ENCODE measurements at places on chromosomes 4 and X. TPM values are rescaled to one million over a fixed set of nuclear protein-coding genes. Genes with fewer than 3 reads are reported as not detected.
A peak's percentile ranks its signal among the peaks of the same experiment; 100 is the strongest.

Gene TNIP3
- total RNA-seq: not detected

Gene CENPVL3
- 2.9 TPM for total RNA-seq

Gene ZRSR2
- total RNA-seq: 3.0 TPM

Gene AR
- 0.05 TPM for total RNA-seq

Gene THAP9
- total RNA-seq: 3.0 TPM

Gene TMEM31
- total RNA-seq: not detected

Gene SLC16A2
- 34.5 TPM for total RNA-seq

Gene DMP1
- not detected for total RNA-seq

Gene PABPC1L2A
- not detected for total RNA-seq

Gene DACH2
- total RNA-seq: 0.18 TPM

Gene FAM9B
- not detected for total RNA-seq

Gene SYP
- 12.4 TPM for total RNA-seq

Gene ZNF182
- 11.1 TPM for total RNA-seq

Gene TBX22
- total RNA-seq: not detected

Gene NEUROG2
- not detected for total RNA-seq

Gene DTHD1
- total RNA-seq: not detected

Gene JCHAIN
- 0.36 TPM for total RNA-seq

Gene ADH1B
- 0.98 TPM for total RNA-seq

Gene TMEM156
- 5.8 TPM for total RNA-seq

- H3K36me3 ChIP-seq: no peaks in the 10 kb centered on the region
- H3K27me3 ChIP-seq: no peaks in the 10 kb centered on the region
- no peaks in the 10 kb centered on the region for H3K4me1 ChIP-seq
Observed at GRCh38 chrX:150303386-150304097, 59.6 kb upstream of the MAMLD1 start.

DNA sequence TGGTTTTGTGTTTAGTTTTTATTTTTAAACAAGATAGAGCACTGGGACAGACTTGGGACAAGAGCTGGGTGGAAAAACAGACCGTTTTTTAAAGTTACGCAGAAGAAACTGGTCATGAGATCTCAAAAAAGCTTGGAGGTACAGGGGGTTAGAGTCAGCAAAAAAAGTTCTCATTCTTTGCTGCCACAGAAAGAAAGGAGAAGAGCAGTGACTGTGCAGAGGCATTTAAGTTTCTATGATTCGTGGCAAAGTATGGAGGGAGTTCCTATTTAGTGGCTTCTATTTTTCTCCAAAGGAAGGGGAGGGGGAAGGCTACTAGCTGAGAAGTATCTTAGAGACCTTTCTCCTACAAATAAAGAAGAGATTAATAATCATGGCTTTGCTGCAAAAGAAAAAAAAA is 68.3 kb downstream of the MANBA start:
- no peaks in the 10 kb centered on the region for H3K4me1 ChIP-seq
- no peaks in the 10 kb centered on the region for H3K27me3 ChIP-seq
- no peaks in the 10 kb centered on the region for H3K36me3 ChIP-seq
- no peak for DNase-seq

- no peaks in the 10 kb centered on the region for H3K27me3 ChIP-seq
- DNase-seq: no peak
Observed at GRCh38 chr4:40562681-40563080, 67.0 kb downstream of the RBM47 start.

- no peaks in the 10 kb centered on the region for H3K36me3 ChIP-seq
- no peak for DNase-seq
- no peak overlapping the region for H3K27ac ChIP-seq
- no peaks in the 10 kb centered on the region for H3K27me3 ChIP-seq
- H3K4me3 ChIP-seq: no peak overlapping the region
- no peaks in the 10 kb centered on the region for H3K4me1 ChIP-seq
Observed at GRCh38 chr4:115152081-115152480, 38.7 kb upstream of the NDST4 start.

GRCh38 chrX:19195243-19195610 is 73.0 kb upstream of the ADGRG2 start:
- no peaks in the 10 kb centered on the region for H3K36me3 ChIP-seq
- DNase-seq: no peak
- no peaks in the 10 kb centered on the region for H3K27me3 ChIP-seq
- H3K27ac ChIP-seq: no peak overlapping the region

- no peaks in the 10 kb centered on the region for H3K27me3 ChIP-seq
- H3K4me3 ChIP-seq: no peak overlapping the region
- no peaks in the 10 kb centered on the region for H3K36me3 ChIP-seq
- no peaks in the 10 kb centered on the region for H3K4me1 ChIP-seq
- no peak for DNase-seq
- H3K27ac ChIP-seq: no peak overlapping the region
Observed at GRCh38 chr4:137946453-137947174, 295.5 kb downstream of the SLC7A11 start.

- H3K27ac ChIP-seq: no peak overlapping the region
- H3K4me3 ChIP-seq: no peak overlapping the region
- no peaks in the 10 kb centered on the region for H3K4me1 ChIP-seq
- H3K36me3 ChIP-seq: no peaks in the 10 kb centered on the region
Observed at GRCh38 chrX:40179283-40179682, 81.5 kb upstream of the BCOR start.

- H3K4me3 ChIP-seq: no peak overlapping the region
- DNase-seq: no peak
- H3K27ac ChIP-seq: no peak overlapping the region
- no peaks in the 10 kb centered on the region for H3K4me1 ChIP-seq
- H3K36me3 ChIP-seq: no peaks in the 10 kb centered on the region
Observed at GRCh38 chrX:13346646-13347045, 26.8 kb upstream of the ATXN3L start.

- peak overlapping the region; percentile 41 for H3K4me3 ChIP-seq
- no peaks in the 10 kb centered on the region for H3K27me3 ChIP-seq
- DNase-seq: no peak
- no peaks in the 10 kb centered on the region for H3K4me1 ChIP-seq
- H3K36me3 ChIP-seq: no peaks in the 10 kb centered on the region
Observed at GRCh38 chrX:16946971-16947562, 609 bp downstream of the REPS2 start.

DNA sequence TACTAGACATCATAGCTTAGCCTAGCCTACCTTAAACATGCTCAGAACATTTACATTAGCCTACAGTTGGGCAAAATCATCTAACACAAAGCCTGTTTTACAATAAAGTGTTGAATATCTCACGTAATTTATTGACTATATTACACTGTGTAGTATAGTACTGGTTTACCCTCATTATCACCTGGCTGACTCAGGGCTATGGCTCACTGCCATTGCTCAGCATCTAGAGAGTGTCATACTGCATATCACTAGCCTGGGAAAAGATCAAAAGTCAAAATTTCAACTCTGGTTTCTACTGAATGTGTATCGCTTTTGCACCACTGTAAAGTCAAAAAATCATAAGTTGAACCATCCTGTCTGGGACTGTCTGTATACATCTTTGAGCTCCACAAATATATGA is 78.6 kb downstream of the CEP44 start:
- no peaks in the 10 kb centered on the region for H3K36me3 ChIP-seq
- no peaks in the 10 kb centered on the region for H3K4me1 ChIP-seq
- H3K27ac ChIP-seq: no peak overlapping the region
- no peak overlapping the region for H3K4me3 ChIP-seq

GRCh38 chr4:177105536-177105935 is 204.1 kb upstream of the NEIL3 start:
- no peak overlapping the region for H3K27ac ChIP-seq
- no peak for DNase-seq
- no peaks in the 10 kb centered on the region for H3K36me3 ChIP-seq
- no peaks in the 10 kb centered on the region for H3K4me1 ChIP-seq
- H3K27me3 ChIP-seq: no peaks in the 10 kb centered on the region
- no peak overlapping the region for H3K4me3 ChIP-seq

GRCh38 chr4:138595731-138596460 is 353.7 kb upstream of the SLC7A11 start:
- no peaks in the 10 kb centered on the region for H3K36me3 ChIP-seq
- no peaks in the 10 kb centered on the region for H3K27me3 ChIP-seq
- H3K27ac ChIP-seq: no peak overlapping the region
- no peak overlapping the region for H3K4me3 ChIP-seq
- DNase-seq: no peak

DNA sequence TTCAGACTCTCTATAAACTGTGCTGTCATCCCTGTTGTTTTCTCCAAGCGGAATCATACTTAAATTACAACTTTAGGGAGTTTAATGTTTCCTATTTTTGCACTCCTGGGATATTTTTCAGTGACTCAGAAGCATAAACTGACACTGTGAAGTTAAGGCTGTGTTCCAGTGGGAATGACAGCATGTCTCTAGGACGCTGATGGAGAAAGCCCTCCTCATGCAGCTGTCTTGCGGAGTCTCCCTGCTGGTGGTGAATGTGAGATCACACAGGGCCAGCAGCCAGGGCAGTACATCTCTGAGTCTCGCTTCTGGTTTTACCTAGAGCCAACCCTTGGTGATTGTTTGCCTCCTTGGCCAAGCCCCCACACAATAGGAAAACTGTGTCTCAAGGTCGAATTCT is 53.3 kb downstream of the NFKB1 start:
- no peaks in the 10 kb centered on the region for H3K36me3 ChIP-seq
- H3K27me3 ChIP-seq: no peaks in the 10 kb centered on the region
- no peak for DNase-seq
- no peak overlapping the region for H3K4me3 ChIP-seq
- no peaks in the 10 kb centered on the region for H3K4me1 ChIP-seq
- H3K27ac ChIP-seq: no peak overlapping the region

- H3K4me1 ChIP-seq: no peaks in the 10 kb centered on the region
- no peaks in the 10 kb centered on the region for H3K27me3 ChIP-seq
- H3K27ac ChIP-seq: no peak overlapping the region
- no peaks in the 10 kb centered on the region for H3K36me3 ChIP-seq
- no peak for DNase-seq
- no peak overlapping the region for H3K4me3 ChIP-seq
Observed at GRCh38 chr4:86106475-86106874, 253.4 kb downstream of the MAPK10 start.

- no peaks in the 10 kb centered on the region for H3K4me1 ChIP-seq
- no peak overlapping the region for H3K27ac ChIP-seq
- H3K36me3 ChIP-seq: no peaks in the 10 kb centered on the region
- no peak overlapping the region for H3K4me3 ChIP-seq
Observed at GRCh38 chrX:20829665-20830491, 544.3 kb upstream of the CNKSR2 start.

GRCh38 chr4:16555156-16555555 is 328.9 kb upstream of the TAPT1 start:
- H3K27ac ChIP-seq: no peak overlapping the region
- DNase-seq: no peak
- no peak overlapping the region for H3K4me3 ChIP-seq
- H3K27me3 ChIP-seq: no peaks in the 10 kb centered on the region
- H3K4me1 ChIP-seq: no peaks in the 10 kb centered on the region

DNA sequence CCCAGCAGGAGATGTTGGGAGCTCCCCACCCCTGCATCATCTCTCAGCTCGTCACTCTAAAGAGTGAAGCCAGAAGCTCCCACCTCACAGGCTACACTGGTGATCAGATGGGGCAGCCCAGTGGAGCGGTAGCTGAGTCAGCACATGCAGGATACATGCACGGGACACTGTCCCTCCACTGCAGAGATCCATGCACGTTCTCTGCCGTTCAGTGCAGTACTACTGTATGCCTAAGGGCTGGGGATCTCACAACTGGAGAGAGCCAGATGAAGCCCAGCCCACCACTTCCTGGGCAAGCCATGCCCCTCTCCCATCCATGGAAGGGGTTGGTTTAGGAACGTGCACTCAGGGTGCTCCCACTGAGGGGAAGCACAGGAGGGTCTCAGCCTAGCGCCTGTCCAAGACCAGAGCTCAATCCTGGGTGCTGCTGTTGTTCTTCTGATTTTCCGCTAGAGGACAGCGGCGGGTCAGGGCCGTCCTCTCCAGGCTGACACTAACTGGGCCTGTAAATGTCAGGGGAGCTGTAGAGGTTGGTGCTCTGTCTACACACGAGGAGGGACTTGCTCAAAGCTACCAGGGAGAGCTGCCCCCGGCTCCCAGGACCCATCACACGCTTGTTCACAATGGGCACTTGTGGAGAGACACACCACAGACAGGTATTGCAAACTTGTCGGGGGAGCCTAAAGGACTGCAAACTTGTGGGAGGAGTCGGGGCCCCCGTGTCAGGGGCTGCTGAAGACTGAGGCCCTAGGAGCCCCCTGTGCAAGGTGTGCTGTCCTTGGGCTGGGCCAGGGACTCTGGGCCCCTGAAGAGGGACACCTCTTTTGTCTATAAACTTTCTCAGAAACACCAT is 18.2 kb upstream of the ABLIM2 start:
- peak; percentile 42 for DNase-seq
- H3K27ac ChIP-seq: no peak overlapping the region
- no peaks in the 10 kb centered on the region for H3K4me1 ChIP-seq
- no peaks in the 10 kb centered on the region for H3K27me3 ChIP-seq
- no peaks in the 10 kb centered on the region for H3K36me3 ChIP-seq

GRCh38 chr4:25494166-25494565 is 117.1 kb downstream of the ANAPC4 start:
- no peak overlapping the region for H3K4me3 ChIP-seq
- H3K4me1 ChIP-seq: no peaks in the 10 kb centered on the region
- H3K27me3 ChIP-seq: no peaks in the 10 kb centered on the region
- no peak overlapping the region for H3K27ac ChIP-seq
- no peaks in the 10 kb centered on the region for H3K36me3 ChIP-seq

- DNase-seq: no peak
- no peaks in the 10 kb centered on the region for H3K36me3 ChIP-seq
- no peak overlapping the region for H3K4me3 ChIP-seq
Observed at GRCh38 chr4:78689261-78689660, 86.9 kb upstream of the BMP2K start.

DNA sequence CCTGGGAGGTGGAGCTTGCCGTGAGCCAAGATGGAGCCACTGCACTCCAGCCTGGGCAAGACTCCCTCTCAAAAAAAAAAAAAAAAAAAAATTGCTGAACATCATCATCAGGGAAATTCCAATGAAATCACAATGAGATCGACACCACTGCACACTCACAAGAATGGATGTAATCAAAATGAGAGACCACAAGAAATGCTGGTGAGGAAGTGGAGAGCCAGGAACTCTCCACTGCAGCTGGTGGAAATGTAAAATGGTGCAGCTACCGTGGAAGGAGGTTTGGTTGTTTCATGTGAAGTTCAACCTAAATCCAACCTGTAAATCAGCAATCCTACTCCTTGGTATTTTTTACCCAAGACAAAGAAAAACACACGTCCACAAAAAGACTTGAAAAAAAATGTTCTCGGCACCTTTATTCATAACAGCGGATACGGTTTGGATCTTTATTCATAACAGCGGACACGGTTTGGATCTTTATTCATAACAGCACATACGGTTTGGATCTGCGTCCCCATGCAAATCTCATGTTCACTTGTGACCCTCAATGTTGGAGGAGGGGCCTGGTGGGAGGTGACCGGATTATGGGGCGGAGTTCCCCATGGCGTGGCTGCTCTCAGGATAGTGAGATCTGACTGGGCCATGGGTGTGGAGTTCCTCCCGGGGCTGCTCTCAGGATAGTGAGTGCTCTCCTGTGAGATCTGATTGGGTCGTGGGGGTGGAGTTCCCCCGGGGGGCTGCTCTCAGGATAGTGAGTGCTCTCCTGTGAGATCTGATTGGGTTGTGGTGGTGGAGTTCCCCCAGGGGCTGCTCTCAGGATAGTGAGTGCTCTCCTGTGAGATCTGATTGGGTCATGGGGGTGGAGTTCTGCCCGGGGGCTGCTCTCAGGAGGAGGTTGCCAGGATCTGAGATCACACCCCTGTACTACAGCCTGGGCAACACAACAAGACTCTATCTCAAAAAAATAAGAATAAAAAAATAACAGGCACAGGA is 7.7 kb downstream of the GAK start:
- peaks cover 13% of the 10 kb centered on the region for H3K4me1 ChIP-seq
- no peak for DNase-seq
- H3K27me3 ChIP-seq: no peaks in the 10 kb centered on the region
- no peaks in the 10 kb centered on the region for H3K36me3 ChIP-seq
- no peak overlapping the region for H3K27ac ChIP-seq
